ENCODE measurements at places on chromosomes 1 and 21.

DNA sequence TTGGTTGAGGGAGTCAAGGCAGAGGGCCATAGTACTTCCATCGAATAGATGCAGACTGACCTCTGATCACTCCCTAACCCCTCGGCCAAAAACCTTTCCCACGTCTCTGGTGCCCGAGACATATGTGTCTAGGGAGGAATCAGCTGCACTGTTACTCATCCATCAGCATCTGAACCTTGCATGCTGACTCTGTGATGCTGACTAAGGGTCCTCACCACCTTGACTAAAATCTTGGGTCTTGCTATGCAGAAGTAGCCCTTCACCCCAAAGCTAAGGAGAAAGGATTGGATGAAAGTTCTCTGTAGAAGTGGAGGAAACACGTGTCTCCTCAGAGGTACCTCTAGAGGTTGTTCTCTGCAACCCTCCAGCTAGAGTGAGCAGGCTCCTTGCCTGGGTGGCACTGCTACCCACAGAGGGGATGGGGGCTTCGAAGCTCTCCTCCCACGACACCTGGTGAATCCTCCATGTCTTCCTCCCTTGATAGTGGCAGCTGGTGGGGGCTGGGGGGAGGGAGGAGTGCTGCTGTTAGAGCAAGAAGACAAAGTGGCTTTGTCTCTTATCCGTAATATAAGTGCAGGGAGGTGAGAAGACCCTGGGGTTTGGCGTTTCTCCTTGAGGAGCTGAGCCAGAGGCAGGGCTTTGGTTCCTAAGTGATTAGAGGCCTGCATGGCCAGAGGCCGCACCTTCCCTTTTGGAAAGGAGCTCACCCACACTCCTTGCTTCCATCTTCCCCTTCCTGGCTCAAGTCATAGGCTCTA lies 45.1 kb downstream of the ATP2B4 start:
- no peak for DNase-seq

- no peak for DNase-seq
Measured at GRCh38 chr1:153610811-153611301, 2.1 kb downstream of the S100A16 start.

- no peak for DNase-seq
Measured at GRCh38 chr1:115331558-115332331, 6.3 kb downstream of the NGF start.

DNA sequence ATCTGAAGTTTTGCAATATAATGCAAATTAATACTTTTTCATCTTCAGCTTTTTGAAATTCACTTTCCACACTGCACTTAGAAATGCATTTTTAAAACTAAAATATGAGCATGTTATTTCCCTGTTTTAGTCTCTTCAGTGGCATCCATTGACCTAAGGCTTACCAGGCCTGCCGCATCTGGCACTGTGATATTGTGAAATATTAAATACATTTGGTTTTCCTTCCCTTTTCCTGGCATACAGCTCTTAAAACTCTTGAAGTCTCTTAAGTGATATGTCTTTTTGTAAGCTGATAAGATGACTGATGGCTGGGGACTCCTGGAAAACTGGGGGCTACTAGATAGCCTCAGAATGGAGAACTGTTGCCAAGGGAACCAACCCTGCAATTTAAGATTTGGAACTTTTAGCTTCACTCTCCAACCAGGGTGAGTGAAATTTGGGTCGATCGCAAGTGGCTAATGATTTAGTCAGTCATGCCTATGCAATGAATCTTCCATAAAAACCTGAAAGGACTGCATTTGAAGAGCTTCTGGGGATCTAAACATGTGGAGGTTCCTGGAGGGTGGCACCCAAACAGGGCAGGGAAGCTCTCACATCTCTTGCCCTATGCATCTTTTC lies 75.5 kb upstream of the PDC start:
- DNase-seq = no peak
